ENCODE measurements at places on chromosomes 4 and X.

- DNase-seq: no peak
These were observed 240.2 kb downstream of the RAPGEF2 start for GRCh38 chr4:159343116-159343515.

DNA sequence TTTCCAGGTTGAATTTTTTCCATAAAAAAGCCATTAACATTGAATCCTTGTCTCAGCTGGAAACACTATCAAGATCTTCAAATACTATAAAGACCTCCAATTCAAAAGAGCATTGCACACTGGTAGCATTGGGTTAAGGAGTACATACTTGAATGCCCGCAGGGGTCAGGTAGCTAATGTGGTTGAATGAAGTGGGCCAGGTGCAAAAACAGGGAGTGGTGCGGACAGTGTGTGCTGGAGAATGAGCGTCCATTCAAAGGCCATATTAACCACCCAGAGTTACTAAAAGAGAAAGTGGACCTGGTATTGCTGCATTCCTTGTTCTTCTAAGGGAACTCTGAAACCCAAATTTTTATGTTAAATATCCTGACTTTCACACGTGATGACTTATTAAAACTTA is 91.6 kb downstream of the NYX start:
- no peak for DNase-seq

- DNase-seq: no peak
These were observed 552.6 kb downstream of the GBA3 start for GRCh38 chr4:23245203-23245832.

DNA sequence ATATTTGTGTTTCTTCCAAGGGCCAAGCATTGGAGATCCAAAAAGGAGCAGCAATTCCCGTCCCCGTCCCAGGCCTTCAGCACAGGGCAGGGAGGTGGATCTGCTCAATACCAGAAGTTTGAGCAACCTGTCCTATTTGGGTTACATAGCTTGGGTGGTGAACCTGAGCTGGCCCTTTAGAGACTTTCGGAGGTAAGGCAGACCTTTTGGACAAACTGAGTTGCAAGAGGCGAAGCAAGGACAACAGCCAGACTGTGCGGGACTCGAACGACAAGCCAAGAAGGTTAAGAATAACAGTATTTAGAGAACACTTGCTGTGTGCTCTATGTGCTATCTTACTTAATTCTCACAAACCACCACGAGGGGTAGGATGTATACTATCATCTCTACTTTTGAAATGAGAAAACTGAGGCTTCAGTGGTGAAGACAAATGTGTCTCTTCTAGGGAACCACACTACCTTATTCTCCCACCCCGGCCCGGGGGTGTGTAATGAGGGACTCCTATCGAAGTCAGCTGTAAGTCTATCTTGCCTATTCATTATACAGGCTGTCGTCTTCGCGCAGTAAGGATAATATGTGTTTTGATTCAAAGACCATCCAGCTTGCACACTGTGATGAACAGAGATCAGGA is 1.3 kb downstream of the NOP14 start:
- DNase-seq: peak; percentile 42

DNA sequence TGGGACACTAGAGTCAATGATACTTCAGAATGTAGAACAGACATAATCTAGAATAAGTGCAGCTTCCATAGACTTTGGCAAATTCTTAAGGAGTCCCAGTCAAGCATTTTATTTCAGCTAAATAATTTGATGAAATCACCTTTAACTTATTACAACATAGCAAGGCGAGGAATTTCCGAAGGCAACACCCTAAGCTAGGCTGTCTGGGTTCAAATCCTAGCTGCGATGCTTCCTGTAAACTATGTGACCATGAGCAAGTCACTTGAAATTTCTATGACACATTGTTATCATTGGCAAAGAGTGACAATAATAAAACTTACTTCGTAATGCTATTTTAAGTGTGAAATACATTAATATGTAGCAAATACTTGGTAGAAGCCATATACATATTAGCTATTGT is 679.1 kb downstream of the DMD start:
- DNase-seq: no peak

DNA sequence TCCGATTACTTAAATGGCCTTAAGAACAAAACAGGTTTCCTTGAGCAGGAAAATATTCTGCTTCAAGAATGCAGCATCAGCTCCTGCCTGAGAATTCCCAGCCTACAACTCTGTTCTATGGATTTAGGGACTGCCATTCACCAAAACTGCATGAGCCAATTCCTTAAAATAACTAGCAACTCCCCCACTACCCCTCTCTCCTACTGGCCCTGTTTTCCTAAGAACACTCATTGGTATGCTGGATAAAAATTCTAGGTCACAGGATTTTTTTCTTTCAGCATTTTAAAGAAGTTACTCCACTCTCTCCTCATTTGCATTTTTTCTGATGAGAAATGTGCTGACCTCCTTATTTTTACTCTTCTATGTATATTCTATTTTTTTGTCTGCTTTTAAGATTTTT is 347.1 kb downstream of the IDS start:
- DNase-seq: no peak

DNA sequence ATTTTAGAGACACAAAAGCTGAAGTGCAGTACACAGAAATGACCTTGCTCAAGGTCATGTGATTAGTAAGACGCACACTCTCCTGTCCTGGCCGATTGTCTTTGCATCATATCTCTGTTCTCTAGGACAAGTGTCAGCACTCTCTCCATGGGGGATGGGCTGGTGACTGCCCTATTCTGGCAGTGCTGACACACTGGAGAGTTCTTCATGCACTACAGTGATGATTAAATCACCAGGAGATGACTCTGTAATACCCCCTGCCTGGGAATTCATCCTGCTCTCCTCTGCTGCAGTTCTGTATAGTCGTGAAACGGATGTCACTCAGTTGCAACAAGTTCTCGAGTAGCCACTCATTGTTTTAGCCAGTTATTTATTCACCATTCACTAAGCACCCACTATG is 5.3 kb upstream of the SHISA3 start:
- peak; percentile 55 for DNase-seq

DNA sequence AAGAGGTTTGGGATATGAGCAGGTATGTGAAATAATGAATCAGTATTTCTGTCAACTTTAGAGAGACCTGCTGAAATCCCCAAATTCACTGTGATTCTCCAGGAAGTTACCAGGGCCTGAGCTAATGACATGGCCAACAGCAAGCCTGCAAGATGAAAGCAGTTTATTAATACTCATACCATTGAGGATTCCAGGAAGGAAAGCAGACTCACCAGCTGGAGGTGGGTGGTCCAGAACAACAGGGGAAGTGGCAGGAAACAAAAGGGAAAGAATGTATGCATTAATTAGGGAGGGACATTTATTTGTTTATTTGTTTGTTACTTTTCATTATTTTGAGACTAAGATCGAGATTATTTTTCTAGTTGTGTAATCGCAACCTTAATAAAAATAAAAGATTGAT is 196.6 kb upstream of the AGA start:
- DNase-seq: no peak

GRCh38 chr4:53281438-53281837 is 84.4 kb downstream of the SCFD2 start:
- no peak for DNase-seq

- DNase-seq: no peak
These were observed 65.9 kb upstream of the MAOA start for GRCh38 chrX:43590150-43590549.

DNA sequence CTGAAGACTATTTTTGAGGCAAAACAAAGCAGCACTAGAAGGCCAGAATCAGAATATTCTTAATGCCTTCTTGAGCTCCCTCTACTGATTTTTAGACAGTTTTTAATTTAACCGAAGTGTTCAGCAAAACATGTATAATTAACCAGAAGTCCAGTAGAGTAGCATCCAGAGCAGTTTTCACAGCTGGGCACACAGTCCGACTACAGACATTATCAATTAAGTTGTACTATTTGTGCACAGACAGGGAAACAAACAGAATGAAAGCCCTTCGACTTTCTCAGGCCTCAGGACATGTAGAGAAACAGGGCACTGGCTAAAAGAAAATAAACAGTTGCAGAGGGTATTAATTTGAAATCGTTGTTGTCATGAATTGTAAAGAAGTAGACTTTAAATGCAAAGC is 11.9 kb downstream of the FSTL5 start:
- no peak for DNase-seq

GRCh38 chr4:139282065-139282720 is 2.2 kb upstream of the MGARP start:
- DNase-seq: no peak

- DNase-seq: no peak
These were observed 10.3 kb downstream of the PKD2 start for GRCh38 chr4:88017516-88018297.

DNA sequence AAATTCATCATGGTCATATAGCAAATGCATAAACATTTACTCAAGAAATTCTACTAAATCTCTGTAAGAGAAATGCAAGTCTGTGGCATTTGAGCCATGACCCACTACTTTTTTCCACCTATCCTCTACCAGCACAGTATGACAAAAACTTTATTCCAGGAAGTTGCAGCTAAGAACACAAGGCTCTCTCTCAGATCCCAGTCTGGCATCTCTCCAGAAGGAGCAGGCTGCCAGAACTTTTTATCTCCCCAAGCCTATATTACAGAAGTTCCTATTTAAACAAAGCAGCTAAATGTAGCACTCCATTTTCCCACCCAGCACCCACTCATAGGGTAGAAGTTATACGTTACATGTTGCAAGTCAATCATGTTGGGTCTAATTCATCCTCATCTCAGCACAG is 49.3 kb upstream of the EPGN start:
- no peak for DNase-seq

- no peak for DNase-seq
These were observed 544.3 kb upstream of the CNKSR2 start for GRCh38 chrX:20829665-20830491.

DNA sequence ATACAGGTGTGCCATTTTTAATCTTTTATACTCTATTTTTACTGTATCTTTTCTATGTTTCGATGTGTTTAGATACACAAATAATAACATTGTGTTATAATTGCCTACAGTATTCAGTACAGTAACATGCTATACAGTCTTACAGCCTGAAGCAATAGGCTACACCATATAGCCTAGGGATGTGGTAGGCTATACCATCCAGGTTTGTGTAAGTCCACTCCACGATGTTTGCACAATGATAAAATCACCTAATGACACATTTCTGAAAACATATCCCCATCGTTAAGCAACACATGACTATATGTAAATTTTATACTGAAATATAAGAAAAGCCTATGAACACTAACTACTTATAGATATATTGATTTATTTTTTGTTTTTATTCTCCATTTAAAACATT is 48.9 kb upstream of the EXOC1L start:
- no peak for DNase-seq

GRCh38 chr4:173314715-173315114 is 19.4 kb downstream of the HMGB2 start:
- DNase-seq: no peak

- peak; percentile 2 for DNase-seq
These were observed 121.5 kb downstream of the ANK2 start for GRCh38 chr4:113170805-113171468.

DNA sequence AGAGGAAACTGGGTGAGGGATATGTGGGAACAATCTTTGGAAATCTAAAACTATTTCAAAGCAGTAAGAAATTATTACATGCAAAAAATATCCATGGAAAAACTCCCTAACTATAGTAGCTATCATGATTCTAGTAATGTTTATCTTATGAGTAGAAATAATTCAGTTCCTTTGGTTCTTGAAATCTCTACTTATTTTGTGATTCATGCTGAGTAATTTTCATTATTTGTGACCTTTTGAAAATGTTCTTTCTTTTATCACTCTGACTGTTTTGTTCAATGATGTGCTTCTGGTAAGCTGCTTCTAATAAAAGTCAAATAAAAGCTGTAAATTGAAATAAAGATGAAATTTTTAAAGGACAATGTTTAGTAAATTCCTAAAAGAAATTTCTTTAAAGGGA is 40.4 kb upstream of the MAGEB10 start:
- DNase-seq: no peak

DNA sequence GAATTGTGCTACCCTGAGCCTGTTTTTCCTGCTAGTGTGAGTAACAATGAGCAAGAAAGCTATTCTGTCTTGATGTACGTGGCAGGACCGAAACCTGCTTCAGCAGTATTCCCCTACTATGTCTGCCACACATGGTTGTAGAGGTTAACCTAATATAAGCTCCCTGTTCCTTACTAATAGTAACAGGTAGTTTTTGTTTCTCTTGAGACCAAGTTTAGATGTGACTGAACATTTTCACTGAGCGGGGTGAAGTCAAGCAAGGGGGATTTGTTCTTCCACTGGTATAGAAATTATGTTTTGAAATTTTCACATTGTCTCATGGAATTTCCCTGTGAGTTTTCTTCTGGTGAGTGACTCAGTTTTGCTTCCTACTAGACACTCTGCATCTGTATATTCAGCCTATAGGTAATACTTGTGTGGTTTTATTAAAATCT is 37.3 kb downstream of the RRAGB start:
- DNase-seq: no peak

DNA sequence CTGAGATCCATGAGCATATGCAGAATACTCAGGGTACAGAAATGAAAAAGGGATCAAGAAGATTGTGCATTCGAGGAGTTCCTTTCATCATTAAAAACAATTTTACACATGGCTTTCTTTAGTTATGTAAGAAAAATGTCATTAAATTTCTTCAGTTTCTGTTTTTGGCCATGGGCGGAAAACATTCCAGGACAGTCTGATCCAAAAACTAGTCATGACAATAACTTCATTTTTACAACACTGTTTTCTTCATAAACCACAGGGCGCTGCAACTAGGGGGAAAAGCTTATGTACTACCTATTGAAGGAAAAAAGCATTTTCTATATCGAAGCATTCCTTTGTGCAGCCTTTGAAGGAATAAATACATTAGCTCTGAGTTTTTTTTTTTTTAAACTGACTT is 28.2 kb downstream of the IL13RA1 start:
- DNase-seq: no peak

- no peak for DNase-seq
These were observed 111.9 kb upstream of the ACSL4 start for GRCh38 chrX:109844986-109845385.

DNA sequence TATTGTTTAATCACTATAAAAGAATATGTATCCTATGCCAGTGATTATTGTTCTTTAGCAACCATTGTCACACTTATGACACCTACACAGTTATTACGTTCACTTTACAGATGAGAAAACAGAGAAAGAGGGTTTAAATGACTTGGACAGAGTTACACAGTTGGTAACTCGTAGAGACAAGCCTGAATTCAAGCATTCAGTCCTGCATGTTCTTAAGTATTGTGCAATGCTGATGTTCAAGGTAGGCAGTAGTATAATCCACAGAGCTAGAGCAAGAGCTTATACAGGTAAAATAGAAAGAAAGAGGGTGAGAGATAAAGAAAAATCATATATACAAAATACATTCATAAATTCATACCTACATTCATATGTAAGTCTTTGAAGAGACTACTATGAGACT is 249.8 kb upstream of the ANXA10 start:
- no peak for DNase-seq
